Activated CD8-positive, alpha-beta memory T cell treated with anti-CD3 and anti-CD28 coated beads for 4 hours (primary cell): ENCODE measurements at places on chromosomes 11 and 22.

DNA sequence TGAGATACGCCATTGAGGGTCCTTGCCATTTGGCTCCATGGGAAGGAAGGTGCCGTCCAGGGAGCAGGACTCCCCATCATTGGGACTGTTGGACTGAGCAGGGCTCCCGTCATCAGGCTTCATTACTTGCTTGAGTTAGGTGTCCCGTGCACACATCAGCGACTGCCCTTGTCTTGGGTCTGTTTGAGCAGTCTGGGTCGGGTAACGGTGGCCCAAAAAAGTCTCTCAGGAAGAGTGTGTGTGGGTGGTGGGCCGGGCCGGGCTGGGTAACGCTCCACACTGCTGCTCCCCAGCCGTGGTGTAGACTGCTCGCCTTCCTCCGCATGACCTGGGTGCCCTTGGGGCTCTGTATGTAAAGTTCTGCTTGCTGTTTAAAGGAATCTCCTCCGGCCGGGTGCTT is 293.5 kb downstream of the TBC1D22A start:
- no peak for DNase-seq

- no peak for DNase-seq
Measured at GRCh38 chr22:19674929-19675253, 39.4 kb upstream of the SEPTIN5 start.

DNA sequence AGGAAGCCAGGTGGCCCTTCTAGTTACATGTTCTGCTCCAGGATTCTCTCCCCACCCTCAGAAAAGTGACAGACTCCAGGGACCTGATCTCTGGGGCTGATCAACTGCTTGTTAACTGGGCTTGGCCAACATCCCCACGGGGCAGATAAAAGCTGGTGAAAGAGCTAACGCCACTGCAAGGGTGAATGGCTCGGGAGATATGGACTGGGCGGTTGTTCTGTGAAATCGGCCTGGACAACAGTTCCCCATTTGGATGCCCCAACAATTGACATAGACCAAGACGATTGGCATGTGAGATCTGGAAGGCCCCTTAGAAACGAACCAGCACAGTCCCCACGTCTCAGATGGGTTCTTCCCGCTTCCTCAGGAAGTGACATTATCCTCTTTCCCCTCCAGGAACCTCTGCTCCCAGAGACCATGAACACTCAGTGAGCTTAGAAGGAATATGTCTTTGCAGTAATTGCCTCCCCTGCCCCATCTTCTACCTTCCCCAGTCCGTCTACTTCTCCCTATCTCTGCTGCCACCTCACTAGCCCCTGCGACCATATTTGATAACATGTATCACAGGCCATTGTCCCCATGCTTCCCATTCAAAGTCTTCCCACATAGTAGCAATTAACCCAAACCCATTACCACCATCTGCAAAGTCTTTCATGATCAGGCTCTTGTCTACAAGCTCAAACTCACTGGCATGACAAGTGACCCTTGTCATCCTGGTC is 5.6 kb upstream of the PRG2 start:
- no peak for DNase-seq

DNA sequence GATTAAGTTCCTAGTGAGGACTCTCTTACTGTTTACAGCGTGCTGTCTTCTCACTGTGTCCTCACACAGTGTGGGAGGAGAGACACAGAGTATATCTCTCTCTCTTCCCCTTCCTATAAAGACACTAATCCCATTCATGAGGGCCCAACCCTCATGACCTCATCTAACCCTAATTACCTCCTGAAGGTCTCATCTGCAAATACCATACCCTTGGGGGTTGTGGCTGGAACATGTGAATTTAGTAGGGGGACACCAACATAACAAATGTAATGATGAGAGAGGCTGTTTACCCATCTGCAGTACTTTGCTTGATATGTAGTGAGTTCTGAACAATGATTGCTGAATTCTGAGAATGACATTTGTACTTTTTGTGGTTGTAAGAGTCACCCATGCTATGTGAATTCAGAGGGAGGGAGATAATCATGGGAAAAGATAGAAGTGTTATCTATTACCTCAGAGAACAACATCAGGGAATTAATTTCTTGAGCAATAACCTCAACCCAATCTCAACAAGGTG is 4.9 kb upstream of the OR52W1 start:
- DNase-seq, result no peak

- DNase-seq, result no peak
Measured at GRCh38 chr22:41568811-41569210, 8.0 kb downstream of the CSDC2 start.
